ENCODE measurements at places on chromosomes 7 and 10. TPM values are rescaled to one million over a fixed set of nuclear protein-coding genes. Genes with fewer than 3 reads are reported as not detected.

Gene NPC1L1
- 0.07 TPM for total RNA-seq

GRCh38 chr7:147775516-147776284 lies 814.9 kb upstream of the C7orf33 start:
- no peak for DNase-seq

- peak; percentile 41 for DNase-seq
Observed at GRCh38 chr7:26891400-26892350, 27.3 kb upstream of the SKAP2 start.

- no peak for DNase-seq
Observed at GRCh38 chr7:80907141-80907601, 11.7 kb downstream of the SEMA3C start.
